ENCODE measurements at places on chromosomes 4 and X. TPM values are rescaled to one million over a fixed set of nuclear protein-coding genes. Genes with fewer than 3 reads are reported as not detected.
A peak's percentile ranks its signal among the peaks of the same experiment; 100 is the strongest.

The ARMCX4 gene
- total RNA-seq, result 14.1 TPM

- no peak overlapping the region for H3K27ac ChIP-seq
- no peaks in the 10 kb centered on the region for H3K4me1 ChIP-seq
- H3K36me3 ChIP-seq, result no peaks in the 10 kb centered on the region
- no peaks in the 10 kb centered on the region for H3K27me3 ChIP-seq
- no peak for DNase-seq
- H3K4me3 ChIP-seq, result no peak overlapping the region
These were observed 565.2 kb downstream of the PCDH18 start for GRCh38 chr4:136967069-136967468.

- H3K36me3 ChIP-seq, result no peaks in the 10 kb centered on the region
- peaks cover 3% of the 10 kb centered on the region for H3K27me3 ChIP-seq
These were observed 6.6 kb downstream of the ERVMER34-1 start for GRCh38 chr4:52744588-52744987.

The KDR gene
- 2.4 TPM for total RNA-seq

DNA sequence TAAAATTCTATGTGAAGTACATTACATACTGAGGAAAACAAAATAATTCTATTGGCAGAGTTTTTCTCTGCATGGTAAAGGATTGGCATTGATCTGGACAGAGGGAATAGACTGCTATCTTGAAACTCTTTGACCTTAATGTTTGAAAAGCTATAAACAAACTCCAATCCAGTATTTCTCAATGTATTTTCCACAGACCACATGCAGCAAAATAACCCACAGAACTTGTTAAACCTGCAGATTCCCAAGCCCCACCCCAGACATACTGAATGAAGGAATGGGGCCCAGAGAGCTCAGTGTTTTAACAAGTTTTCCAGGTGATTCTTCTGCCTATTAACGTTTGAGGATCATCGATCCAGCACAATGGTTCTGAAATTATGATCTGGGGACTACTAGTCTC, 15.7 kb downstream of the RNF128 start:
- H3K27ac ChIP-seq, result no peak overlapping the region
- no peak for DNase-seq
- H3K36me3 ChIP-seq, result no peaks in the 10 kb centered on the region
- H3K27me3 ChIP-seq, result no peaks in the 10 kb centered on the region

GRCh38 chr4:110848787-110849186, 225.9 kb upstream of the PITX2 start:
- H3K4me1 ChIP-seq, result no peaks in the 10 kb centered on the region
- no peaks in the 10 kb centered on the region for H3K36me3 ChIP-seq
- H3K27me3 ChIP-seq, result no peaks in the 10 kb centered on the region
- no peak overlapping the region for H3K4me3 ChIP-seq

GRCh38 chrX:152445926-152446325, 5.2 kb downstream of the GABRA3 start:
- H3K4me3 ChIP-seq, result no peak overlapping the region
- no peaks in the 10 kb centered on the region for H3K4me1 ChIP-seq
- no peak for DNase-seq
- H3K27me3 ChIP-seq, result no peaks in the 10 kb centered on the region
- H3K27ac ChIP-seq, result no peak overlapping the region

GRCh38 chr4:153488006-153488891, 22.1 kb downstream of the TMEM131L start:
- no peak overlapping the region for H3K27ac ChIP-seq
- DNase-seq, result peak; percentile 33
- no peak overlapping the region for H3K4me3 ChIP-seq
- H3K4me1 ChIP-seq, result peaks cover 38% of the 10 kb centered on the region
- no peaks in the 10 kb centered on the region for H3K36me3 ChIP-seq

DNA sequence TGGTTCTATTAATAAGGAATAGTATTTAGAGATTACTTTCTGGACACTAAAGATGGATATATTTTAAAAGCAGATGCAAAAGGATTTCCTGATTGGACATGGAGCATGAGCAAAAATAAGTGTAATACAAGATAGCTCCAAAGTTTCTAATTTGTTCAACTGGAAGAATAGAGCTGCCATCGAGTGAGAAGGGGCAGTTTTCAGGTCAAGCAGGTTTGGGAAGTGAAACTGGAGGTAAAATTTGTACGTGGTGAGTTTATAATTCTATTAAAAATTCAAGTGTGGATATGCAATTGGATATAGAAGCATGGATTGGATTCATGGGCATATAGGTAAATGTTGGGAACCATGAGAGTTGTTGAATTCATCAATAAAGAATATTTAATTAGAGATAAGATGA, 31.8 kb downstream of the PRDM8 start:
- H3K27me3 ChIP-seq, result peaks cover 99% of the 10 kb centered on the region
- no peaks in the 10 kb centered on the region for H3K4me1 ChIP-seq
- H3K4me3 ChIP-seq, result no peak overlapping the region
- no peak overlapping the region for H3K27ac ChIP-seq

The RHOH gene
- total RNA-seq, result 11.2 TPM

GRCh38 chrX:39966176-39966575, 131.6 kb downstream of the BCOR start:
- H3K27me3 ChIP-seq, result no peaks in the 10 kb centered on the region
- H3K27ac ChIP-seq, result no peak overlapping the region
- H3K4me1 ChIP-seq, result peaks cover 16% of the 10 kb centered on the region
- no peak for DNase-seq
- H3K36me3 ChIP-seq, result no peaks in the 10 kb centered on the region

The ARL9 gene
- total RNA-seq, result 0.45 TPM

The GAGE13 gene
- total RNA-seq, result not detected

DNA sequence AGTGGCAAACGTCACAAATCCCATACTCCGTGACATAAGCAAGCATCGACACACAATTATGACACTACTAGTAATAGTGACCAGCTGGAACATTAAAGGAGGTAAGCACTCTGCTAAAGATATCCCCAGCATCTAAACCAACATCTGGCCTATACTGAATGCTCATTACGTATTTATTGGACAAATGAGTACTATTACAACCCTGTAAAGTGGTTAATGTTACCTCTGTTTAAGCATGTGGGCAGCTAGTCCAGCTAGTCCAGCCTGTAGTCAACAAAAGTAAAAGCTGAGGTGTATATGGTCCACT, 419 bp upstream of the RPGR start:
- no peak for DNase-seq
- H3K27ac ChIP-seq, result no peak overlapping the region
- no peaks in the 10 kb centered on the region for H3K4me1 ChIP-seq
- no peaks in the 10 kb centered on the region for H3K27me3 ChIP-seq
- H3K36me3 ChIP-seq, result no peaks in the 10 kb centered on the region
- H3K4me3 ChIP-seq, result no peak overlapping the region

DNA sequence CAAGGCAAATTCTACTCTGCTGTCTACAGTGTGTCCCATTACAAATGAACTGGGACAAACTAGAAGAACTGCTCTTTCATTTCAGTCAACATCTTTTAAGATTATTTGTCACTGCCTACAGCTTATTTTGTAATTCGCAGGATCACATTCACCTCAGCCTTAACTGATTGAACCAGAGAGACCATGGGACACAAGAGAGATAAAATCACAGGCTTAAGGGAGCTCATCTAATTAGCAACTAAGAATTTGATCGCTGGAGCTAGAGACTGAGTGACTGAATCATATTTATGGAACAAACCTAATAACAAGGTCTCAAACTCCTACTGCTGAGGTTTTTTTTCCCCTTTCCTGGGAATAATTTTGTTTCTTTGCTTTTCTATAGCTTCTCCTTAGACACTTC, 898.2 kb downstream of the PCDH18 start:
- no peak for DNase-seq
- H3K4me3 ChIP-seq, result no peak overlapping the region
- H3K27me3 ChIP-seq, result no peaks in the 10 kb centered on the region
- no peaks in the 10 kb centered on the region for H3K36me3 ChIP-seq
- no peaks in the 10 kb centered on the region for H3K4me1 ChIP-seq
- no peak overlapping the region for H3K27ac ChIP-seq

The RASL11B gene
- total RNA-seq, result 6.8 TPM

- H3K36me3 ChIP-seq, result no peaks in the 10 kb centered on the region
- no peak overlapping the region for H3K27ac ChIP-seq
- peaks cover 19% of the 10 kb centered on the region for H3K4me1 ChIP-seq
These were observed 844.2 kb downstream of the RAPGEF2 start for GRCh38 chr4:159946983-159947615.

The SASH3 gene
- not detected for total RNA-seq

- H3K27me3 ChIP-seq, result peaks cover 69% of the 10 kb centered on the region
- H3K4me1 ChIP-seq, result peaks cover 30% of the 10 kb centered on the region
- no peak overlapping the region for H3K27ac ChIP-seq
- H3K36me3 ChIP-seq, result no peaks in the 10 kb centered on the region
- peak overlapping the region; percentile 58 for H3K4me3 ChIP-seq
These were observed 790 bp upstream of the HHIP start for GRCh38 chr4:144645102-144645630.

- H3K4me1 ChIP-seq, result no peaks in the 10 kb centered on the region
- H3K27ac ChIP-seq, result no peak overlapping the region
- H3K36me3 ChIP-seq, result no peaks in the 10 kb centered on the region
- H3K27me3 ChIP-seq, result no peaks in the 10 kb centered on the region
- no peak for DNase-seq
These were observed 191.4 kb downstream of the TSPAN5 start for GRCh38 chr4:98466868-98467599.

Data from neural progenitor cell (in vitro differentiated cells).